Stimulated activated CD4-positive, alpha-beta T cell treated with anti-CD3 and anti-CD28 coated beads, Interleukin-2, amount 100 ng/mL, for 48 hours (primary cell): ENCODE measurements at places on chromosomes 2 and 18.

DNA sequence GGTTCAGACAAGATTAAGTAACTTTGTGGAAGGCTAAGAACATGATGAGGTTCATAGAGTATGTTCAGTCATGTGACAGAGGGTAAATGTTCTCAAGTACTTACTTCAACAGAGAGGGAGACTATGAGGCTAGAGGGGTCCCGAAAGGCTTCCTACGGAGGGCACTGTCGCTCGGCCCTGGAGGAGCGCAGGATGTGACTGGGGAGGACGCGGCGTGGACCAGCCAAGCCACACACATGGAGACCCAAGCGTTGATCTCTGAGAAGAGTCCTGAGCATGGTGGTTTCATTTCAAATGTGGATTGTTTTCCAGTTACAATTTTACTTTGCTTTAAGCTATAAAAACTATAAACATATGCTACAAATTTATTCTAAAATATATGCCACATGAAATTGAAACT lies 227.5 kb downstream of the PTGR3 start:
- no peak for DNase-seq

GRCh38 chr18:63831080-63831788 lies 56.0 kb downstream of the SERPINB7 start:
- no peak for DNase-seq

DNA sequence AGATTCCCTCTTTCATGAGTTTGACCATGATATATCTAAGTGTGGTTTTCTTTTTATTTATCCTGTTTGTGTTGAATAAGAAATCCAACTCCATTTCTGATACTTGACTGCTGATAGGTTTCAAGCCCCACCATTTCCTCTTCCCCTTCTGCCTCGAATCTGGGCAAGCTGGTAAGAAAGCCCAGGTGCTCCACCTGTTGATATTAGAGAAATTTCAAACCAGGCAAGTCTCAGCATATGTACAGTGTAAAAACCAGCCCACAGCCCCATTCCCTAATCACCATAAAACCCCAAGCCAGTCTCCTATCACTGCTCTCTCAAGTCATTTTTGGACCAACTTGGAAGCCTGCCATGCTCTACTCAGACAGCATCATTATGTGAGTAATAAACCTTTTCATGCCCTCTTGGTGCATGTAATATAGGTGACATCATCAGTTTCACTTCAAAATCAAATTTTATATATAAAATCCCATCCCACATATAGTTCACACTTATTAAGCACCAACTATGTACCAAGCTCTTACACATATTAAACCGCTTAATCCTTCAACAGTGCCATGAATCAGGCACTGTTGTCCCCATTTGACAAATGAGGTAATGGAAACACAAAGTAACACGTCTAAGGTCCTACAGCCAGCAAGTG lies 46.6 kb downstream of the SMAD2 start:
- peak; percentile 16 for DNase-seq

- DNase-seq = no peak
These were observed 127.8 kb downstream of the CERS6 start for GRCh38 chr2:168583710-168584521.

DNA sequence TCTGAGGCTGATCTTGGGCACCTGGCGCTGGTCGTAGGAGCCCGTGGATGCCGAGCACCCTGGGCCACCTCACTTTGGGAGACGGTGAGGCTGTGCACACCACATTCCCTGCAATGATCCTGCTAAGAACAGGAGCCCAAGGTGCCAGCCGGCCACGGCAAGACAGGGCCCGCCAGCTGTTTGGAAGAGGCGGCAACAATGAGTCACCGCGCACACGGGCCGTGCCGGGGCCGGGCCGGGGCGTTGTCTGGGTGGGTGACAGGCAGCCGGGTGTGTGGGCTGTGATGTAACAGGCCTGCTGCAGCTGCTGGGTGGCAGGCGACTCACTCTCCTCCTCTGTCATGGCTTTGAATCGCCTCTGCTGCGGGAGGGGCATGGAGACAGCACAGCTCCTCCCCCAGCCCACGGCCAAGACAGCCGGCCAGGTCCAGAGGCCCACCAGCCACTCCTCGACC lies 49.7 kb upstream of the ODC1 start:
- DNase-seq = peak; percentile 31

- no peak for DNase-seq
These were observed 37.5 kb upstream of the SOS1 start for GRCh38 chr2:39158351-39158750.

DNA sequence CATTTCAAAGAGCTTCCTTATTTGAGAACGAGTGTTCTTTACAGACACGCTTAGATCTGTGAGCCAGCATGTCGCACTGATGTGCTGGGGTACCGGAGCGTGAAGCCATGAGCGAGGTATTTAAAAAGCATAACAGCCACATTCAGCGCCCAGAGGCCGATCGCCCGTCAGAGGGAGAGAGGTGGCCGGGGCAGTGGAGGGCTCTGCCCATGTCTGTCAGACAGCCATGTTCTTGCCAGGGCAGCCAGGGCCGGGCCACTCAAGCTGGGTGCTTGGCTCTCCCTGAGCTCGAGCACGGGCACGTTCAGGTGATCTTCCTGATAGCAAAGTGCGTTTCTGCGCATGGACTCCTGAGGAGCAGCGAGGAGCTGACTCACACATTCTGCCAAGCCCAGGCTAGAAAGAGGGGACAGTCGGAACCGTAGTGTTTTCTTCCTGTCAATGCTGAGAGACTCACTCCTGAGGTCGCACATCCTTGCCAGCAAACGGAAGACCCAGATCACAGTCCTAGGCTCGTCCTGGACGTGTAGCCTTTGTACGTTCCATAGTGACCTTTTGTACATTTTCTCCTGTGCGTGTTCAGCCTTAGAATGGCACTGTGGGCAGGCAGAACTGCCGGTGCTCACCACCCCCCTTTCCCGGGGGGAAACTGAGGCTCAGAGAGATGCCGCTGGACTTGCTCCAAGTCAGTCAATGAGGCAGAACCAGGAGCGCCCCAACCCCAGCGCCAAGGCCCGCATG lies 100.7 kb downstream of the NFATC1 start:
- DNase-seq = no peak

- DNase-seq = no peak
These were observed 40.8 kb downstream of the RNF152 start for GRCh38 chr18:61851940-61852451.

DNA sequence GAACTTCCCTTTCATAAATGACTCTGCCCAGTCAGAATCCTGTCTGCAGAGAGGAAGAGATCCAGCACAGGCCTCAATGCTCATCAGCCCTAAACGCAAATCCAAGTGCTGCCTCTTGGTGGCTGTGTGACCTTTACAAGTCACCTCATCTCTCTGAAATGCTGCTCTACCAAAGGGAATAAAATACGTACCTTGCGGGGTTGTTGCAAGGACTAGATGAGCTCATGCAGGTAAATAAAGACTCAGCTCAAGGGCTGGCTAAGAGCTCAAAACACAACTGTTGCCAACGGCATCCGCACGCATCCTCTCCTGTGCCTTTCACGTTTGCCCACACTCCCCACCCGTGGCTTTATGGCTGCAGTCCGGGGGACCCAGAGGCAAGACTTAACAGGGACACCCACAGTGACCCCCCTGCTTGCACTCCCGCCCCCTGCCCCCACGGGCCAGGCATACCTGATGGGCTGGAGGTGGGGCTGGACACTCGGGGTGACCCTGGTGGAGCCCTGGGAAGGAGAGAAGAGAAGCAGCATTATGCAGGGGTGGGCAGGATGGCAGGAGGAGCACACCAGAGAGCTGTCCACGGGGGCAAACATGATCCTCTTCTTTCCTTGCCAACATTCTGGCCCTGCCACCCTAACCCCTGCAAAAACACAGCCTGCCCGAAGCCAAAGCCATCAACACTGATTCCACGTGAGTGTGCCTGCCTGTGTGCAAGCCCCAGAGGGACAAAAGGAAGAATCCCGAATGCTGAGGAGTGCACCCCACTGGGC lies 102.6 kb downstream of the TNS1 start:
- DNase-seq = no peak

- DNase-seq = no peak
These were observed 13.1 kb downstream of the PKDCC start for GRCh38 chr2:42060718-42061619.

- DNase-seq = no peak
These were observed 60.3 kb upstream of the TTC21B start for GRCh38 chr2:166013878-166014277.
